ENCODE measurements at places on chromosomes 3 and 15. TPM values are rescaled to one million over a fixed set of nuclear protein-coding genes. Genes with fewer than 3 reads are reported as not detected.

KIF15 gene
- total RNA-seq: 5.8 TPM

ISLR2 gene
- 0.60 TPM for total RNA-seq

NEK11 gene
- total RNA-seq: 6.0 TPM

CDHR4 gene
- total RNA-seq: not detected

THUMPD3 gene
- 53.4 TPM for total RNA-seq

TP63 gene
- total RNA-seq: not detected

CYP8B1 gene
- not detected for total RNA-seq

CHRM5 gene
- not detected for total RNA-seq

C3orf22 gene
- total RNA-seq: not detected

CYP19A1 gene
- total RNA-seq: not detected

POC1A gene
- total RNA-seq: 1.5 TPM

SLC51B gene
- total RNA-seq: not detected

TRIM42 gene
- total RNA-seq: not detected

GNAT1 gene
- total RNA-seq: not detected

ZDHHC19 gene
- total RNA-seq: not detected

TCAIM gene
- total RNA-seq: 32.5 TPM

KY gene
- total RNA-seq: 8.0 TPM

CISH gene
- total RNA-seq: 0.30 TPM

EXD1 gene
- total RNA-seq: under 0.01 TPM

RHOA gene
- total RNA-seq: 575 TPM

MESP2 gene
- 0.30 TPM for total RNA-seq

ATP10A gene
- total RNA-seq: 6.4 TPM

HTR3E gene
- total RNA-seq: not detected

CCDC80 gene
- 325 TPM for total RNA-seq

NPAP1 gene
- total RNA-seq: not detected

USP13 gene
- 16.1 TPM for total RNA-seq

TRPC1 gene
- 35.5 TPM for total RNA-seq

SLC27A2 gene
- 0.30 TPM for total RNA-seq

SLC9C1 gene
- 0.30 TPM for total RNA-seq

DNASE1L3 gene
- not detected for total RNA-seq

ATP8B4 gene
- total RNA-seq: 0.42 TPM

FMN1 gene
- total RNA-seq: under 0.01 TPM

SLC28A1 gene
- not detected for total RNA-seq

GOLGA8J gene
- not detected for total RNA-seq

MINAR1 gene
- total RNA-seq: 1.8 TPM

SEMA3F gene
- 0.23 TPM for total RNA-seq

GP9 gene
- not detected for total RNA-seq

CIDEC gene
- total RNA-seq: 0.09 TPM

CADM2 gene
- not detected for total RNA-seq

PLSCR2 gene
- total RNA-seq: not detected

CCR2 gene
- total RNA-seq: not detected

FOXB1 gene
- not detected for total RNA-seq

PTH1R gene
- not detected for total RNA-seq

GJD2 gene
- total RNA-seq: not detected

GUCA1C gene
- not detected for total RNA-seq

CAPN7 gene
- total RNA-seq: 41.1 TPM

LRTM1 gene
- not detected for total RNA-seq

FAM174B gene
- total RNA-seq: not detected

ATP13A5 gene
- not detected for total RNA-seq

UPK1B gene
- not detected for total RNA-seq

XCR1 gene
- total RNA-seq: not detected
